ENCODE measurements at places on chromosomes 11 and 22.

GRCh38 chr11:128283451-128283850 lies 303.9 kb downstream of the ETS1 start:
- DNase-seq: no peak

DNA sequence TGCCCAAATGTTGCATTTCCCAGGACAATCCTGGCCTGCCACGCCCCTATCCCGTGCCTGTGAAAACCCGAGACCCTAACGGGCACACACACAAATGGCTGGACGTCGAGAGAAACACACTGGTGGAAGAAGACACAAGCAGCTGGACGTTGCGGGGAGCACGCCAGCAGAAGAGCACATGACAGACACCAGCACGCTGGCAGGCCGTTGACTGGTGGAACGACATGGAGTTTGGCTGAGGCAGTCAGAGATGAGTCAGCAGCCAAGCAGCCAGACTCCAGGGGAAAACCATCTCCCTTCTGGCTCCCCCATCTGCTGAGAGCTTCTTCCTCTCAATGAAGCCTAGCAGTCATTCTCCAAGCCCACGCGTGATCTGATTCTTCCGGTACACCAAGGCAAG lies 606.7 kb upstream of the LRRC4C start:
- DNase-seq: peak; percentile 20

DNA sequence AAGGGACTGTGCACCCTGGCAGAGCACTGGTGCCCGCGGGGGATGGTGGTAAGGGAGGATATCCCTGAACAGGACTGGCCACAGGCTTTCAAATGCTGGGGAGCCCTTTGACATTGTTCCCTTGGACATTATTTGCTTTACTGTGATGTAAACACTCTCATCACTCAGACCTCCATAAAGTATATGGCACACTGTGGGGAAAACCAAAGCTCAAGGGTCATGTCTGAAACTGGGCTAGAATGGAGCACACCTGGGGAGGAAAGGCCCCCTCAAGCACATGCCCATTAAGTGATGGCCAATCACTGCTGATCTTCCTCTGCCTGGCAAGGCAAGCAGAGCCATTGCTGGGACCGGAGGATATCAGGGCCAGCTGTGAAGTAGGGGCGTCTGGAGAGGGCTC lies 60.9 kb upstream of the TENM4 start:
- no peak for DNase-seq

GRCh38 chr11:124310721-124311120 lies 3.0 kb downstream of the OR8D1 start:
- no peak for DNase-seq

GRCh38 chr11:63165706-63166310 lies 21.8 kb upstream of the SLC22A24 start:
- no peak for DNase-seq

- DNase-seq: no peak
Measured at GRCh38 chr11:60866911-60867870, at the start of gene ZP1. ZP1 (plus strand) TSS chr11:60867542; CDS start chr11:60867562, 20 bp downstream.

DNA sequence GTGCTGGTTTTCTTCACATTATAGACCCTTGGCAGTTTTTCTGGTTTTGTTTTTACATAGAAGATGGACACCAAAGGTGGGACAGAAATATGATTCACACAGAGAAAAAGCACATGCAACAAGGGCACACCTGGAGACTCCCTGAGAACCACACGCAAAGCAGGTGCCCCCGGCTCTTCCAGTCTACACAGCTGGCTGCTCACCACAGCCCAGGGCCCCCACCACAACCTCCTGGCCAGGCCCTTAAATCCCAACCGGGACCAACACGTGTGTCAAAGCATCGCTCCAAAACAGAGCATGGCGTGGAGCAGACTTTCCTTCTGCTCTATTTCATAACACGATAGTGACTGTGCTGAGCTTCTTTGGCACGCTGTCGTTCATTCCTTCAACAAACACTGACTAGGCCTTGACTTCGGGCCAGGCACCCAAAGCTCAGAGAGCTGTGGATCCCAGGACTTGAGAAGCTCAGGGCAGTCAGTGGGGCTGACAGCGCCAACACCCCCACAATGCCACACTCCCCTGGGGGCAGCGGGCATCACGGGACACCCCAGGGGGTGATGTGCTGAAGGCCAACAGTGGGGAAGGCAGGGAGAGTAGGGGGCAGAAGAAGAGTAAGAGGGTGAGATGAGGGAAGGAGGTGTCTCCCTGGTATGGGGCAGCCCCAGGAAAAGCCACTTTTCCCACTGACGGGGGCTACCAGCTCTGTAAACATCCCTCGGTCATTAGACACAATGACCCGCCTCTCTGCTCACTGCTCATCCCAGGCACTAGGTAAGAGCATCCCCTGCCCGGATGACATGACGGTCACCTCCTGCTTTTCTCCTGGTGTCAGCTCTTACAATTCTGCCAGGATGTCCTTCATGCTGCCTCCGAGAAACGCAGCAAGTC lies 26.0 kb downstream of the CELSR1 start:
- DNase-seq: no peak

DNA sequence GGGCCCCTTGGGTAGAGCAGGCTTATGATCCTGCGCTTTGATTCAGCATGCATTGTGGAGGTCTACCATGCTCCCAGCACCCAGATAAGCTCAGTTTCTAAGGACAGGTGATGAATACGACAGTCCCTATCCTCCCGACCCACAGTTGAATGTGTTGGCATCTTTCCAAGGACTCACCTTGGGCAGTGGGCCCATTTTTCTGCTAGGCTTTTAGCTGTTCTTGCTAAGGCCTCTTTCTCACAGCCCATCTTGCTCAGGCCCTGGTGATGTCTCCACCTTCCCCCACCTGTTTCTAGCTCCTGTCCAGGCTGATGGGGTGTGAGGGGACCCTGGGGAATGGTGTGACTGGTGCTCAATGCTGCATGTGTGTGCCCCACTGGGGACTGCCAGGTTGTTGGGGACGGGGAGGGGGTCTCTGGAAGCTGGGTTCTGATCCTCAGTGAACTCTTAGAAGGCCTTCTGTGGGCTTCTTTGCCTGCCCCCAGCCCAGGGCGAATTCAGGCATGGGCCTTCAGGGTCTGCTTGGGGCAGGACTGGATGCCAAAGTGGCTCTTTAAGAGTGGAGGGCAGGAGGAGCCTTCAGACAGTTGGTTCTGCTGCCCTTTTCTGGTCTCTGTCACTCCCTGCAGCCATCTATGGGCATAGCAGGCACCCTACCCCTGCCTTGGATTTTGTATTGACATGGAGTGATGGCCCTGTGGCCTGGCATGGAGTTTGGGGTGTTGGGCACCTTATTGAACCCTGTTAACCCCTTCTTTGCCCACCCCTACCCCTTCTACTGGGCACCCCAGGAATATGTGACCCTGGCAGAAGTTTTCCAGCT lies 33.1 kb downstream of the PHLDB1 start:
- DNase-seq: no peak

DNA sequence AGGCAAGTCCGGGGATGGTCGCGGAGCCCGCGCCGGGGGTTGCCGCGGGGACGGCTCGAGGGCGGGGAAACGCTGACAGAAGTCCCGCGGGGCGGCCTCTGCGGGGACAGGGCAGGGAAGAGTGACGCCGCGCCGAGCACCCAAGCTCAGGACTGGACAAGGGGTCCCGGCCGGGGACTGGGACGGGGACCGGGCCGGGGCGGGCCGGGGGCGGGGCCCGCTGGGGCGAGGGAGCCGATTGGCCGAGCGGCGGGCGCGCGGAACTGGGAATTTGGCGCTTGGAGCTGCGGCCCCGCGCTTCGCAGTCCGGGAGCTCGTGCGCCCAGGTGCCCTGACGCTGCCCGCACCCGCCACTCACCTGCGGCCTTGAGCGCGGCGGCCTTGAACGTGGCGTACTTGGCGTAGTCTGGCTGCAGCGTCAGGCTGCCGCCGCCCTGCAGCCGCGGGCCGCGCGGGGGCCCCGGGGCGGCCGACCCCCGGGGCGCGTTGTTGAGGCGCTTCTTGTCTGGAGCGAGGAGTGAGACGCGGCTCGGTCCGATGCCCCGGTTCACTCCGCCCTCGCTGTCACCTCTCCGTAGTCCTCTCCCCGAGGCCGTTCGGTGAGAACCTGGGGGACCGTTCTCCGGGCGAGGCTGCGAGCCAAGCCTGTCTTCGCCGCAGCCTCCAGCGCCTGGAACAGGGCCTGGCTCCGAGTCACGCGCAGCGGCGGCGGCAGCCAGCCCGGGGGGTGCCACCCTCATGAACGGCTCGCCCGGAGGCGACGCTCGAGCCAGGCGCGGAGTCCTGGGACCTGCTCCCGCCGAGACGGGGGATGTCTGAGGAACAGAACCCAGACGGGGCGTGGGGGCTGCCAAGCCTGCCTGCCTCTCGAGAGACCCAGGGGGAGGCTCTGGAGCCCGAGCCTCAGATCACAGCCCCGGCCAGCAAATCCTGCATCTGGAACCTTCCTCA lies 4.5 kb downstream of the SHISA8 start:
- peak; percentile 14 for DNase-seq

- DNase-seq: no peak
Measured at GRCh38 chr11:68963779-68964178, 17.0 kb downstream of the MRGPRD start.

GRCh38 chr22:29141078-29141688 lies 64.5 kb upstream of the EMID1 start:
- no peak for DNase-seq

GRCh38 chr22:27895600-27895999 lies 23.5 kb downstream of the PITPNB start:
- no peak for DNase-seq

- DNase-seq: no peak
Measured at GRCh38 chr11:94111660-94112059, 17.0 kb upstream of the PANX1 start.

- peak; percentile 90 for DNase-seq
Measured at GRCh38 chr11:45339729-45340519, 53.8 kb upstream of the SYT13 start.

- no peak for DNase-seq
Measured at GRCh38 chr11:73048446-73048845, 93.7 kb downstream of the FCHSD2 start.

DNA sequence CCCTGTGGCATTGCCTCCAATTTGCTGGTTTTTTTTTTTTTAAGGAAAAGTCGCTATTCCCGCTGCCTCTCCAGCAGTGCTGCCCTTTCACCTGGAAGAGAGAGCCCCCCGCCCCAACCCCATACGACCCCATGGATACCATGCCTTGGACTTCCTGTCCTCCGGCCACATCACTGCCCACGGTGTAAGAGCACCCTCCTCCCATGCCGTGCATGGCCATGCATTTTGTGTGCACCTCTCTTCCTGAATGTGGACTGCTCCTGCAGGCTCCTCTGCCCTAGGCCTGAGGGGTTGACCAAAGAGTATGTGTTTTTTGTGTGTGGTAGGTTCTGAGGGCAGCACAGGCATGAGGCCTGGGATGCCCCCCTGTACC lies 65.6 kb upstream of the SPON1 start:
- no peak for DNase-seq

DNA sequence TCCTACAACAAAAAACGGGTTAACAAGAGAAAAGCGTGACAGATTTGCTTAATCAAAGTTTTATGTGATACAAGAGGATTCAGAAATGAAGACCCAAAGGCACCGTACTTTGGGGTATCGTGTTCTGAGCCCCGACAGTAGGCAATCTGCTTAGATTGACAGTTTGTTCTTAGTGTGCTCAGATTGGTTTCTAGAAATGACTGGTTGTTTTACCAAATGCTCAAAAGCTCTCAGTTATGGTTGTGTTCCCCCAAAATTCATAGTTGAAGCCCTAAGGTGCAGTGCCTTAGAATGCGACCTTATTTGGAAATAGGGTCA lies 102.7 kb downstream of the RASSF10 start:
- DNase-seq: no peak

GRCh38 chr11:123054301-123055065 lies 7.5 kb downstream of the HSPA8 start:
- DNase-seq: no peak

DNA sequence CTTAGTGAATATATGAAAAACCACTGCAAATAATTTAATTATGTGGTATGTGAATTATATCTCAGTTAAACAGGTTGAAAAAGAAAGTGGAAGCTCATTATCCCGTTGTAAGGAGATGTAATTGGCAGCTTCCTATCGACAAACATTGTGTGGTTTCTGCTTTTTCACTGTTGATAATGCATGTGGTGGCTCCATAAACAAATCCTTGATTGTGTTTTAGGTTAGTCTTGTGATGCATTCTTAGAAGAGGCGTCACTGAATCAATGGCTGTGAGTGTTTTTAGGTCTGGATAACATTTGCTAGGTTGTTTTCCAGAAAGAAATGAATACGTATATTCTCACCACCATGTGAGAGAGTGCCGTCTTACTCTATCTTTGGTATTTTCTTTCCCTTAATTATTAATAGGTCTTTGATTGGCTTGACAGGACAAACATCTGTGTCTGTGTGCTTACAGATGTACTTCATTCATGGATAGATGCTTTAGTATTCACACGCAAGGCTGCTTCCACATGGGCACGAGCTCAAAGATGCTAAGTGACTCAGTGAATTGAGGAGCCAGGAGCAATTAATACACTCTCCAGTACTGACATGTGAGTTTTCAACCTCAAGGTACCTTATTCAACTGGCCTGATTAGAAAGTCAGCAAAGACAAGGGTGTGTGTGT lies 166.7 kb downstream of the TBC1D22A start:
- no peak for DNase-seq

- no peak for DNase-seq
Measured at GRCh38 chr11:79314906-79315689, 125.7 kb downstream of the TENM4 start.

- no peak for DNase-seq
Measured at GRCh38 chr11:5348551-5349194, 2.6 kb upstream of the OR51B6 start.

DNA sequence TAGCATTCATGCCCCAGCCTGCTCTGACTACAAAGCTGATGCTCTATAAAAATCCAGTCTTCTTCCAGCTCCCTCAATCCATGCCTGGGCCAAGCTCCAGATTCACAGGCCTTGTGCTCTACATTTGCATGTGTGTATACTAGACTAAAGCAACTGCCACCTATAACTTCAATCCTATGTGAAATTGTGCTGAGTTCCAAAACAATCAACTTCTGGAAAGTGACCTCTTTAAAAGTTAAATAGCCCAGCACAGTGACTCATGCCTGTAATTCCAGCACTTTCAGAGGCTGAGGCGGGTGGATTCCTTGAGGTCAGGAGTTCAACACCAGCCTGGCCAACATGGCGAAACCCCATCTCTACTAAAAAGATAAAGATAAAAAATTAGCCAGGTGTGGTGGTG lies 114.3 kb upstream of the ZC3H12C start:
- no peak for DNase-seq

DNA sequence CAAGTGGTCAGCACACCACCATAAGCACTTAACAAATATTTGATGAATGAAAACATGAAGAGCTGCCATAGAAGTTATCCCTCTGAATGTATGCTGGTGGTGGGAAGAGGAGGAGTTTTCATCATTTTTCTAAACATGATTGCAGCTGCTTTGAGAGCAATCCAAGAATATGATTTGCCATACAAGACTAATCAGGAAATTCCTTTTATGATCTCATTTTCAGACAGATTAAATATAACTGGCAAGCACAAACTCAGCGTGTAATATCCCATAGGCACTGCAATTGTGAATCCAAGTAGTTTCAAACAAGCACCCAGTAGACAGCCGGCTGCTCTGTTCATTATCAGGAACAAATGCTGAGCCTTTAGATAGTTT lies 505.7 kb upstream of the LUZP2 start:
- no peak for DNase-seq

DNA sequence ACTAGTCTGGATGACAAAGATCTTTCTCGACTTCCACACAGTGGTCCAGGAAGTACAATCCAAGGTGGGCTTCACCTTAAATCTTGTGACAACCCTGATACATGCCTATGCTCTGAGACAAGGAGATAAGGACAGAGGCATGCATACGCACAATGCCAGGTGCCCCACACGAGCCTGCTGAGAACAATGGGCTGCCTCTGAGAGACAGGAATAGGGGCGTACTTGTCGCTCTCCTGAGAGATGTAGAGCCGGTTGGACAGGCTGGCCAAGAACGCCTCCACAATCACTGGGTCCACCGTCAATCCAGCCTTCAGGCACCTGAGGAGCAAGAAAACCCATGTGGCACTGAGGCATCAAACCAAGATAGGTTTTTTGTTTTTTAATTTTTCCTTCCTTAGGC lies 25.5 kb downstream of the SERPIND1 start:
- no peak for DNase-seq
